ENCODE measurements at places on chromosomes 11 and 22.

GRCh38 chr22:19147195-19147780 lies 2.8 kb downstream of the GSC2 start:
- DNase-seq: no peak

DNA sequence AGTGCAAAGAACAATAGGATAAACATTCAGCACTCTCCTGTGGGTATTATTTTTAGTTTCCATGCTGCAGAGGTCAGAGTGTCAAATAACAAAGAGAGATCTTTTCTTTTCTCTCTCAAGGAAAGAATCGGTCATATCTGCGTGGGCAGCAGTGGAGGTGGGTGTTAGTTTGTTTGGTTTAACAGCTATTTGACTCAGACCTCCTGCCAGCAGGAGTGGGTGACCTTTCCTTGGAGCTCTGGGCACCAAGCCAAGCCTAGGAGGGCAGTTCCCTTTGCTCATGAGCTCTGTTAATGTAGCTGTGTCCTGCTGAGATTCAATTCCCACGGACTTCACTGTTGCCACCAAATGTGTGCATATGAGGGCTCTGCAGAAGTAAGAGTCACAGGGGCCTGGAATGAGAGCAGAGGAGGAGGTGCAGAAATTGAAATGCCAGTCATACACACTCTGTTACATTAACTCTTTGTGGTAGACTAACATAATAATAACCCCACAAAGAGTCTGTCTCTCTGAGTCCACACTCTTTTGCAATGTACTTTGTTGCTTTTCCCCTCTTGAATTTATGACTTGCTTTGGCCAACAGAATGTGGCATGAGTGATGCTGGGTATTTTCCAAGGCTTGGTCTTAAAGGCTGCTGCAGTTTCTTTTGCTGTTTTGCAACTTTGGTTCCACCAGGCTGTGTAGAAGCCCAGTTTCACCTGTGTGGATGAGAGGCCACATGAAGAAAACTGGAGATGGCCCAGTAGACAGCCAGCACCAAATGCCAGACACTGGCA lies 76.0 kb upstream of the GRK3 start:
- peak; percentile 93 for DNase-seq

- peak; percentile 17 for DNase-seq
Observed at GRCh38 chr11:113773092-113773415, 438 bp downstream of the ZW10 start.

DNA sequence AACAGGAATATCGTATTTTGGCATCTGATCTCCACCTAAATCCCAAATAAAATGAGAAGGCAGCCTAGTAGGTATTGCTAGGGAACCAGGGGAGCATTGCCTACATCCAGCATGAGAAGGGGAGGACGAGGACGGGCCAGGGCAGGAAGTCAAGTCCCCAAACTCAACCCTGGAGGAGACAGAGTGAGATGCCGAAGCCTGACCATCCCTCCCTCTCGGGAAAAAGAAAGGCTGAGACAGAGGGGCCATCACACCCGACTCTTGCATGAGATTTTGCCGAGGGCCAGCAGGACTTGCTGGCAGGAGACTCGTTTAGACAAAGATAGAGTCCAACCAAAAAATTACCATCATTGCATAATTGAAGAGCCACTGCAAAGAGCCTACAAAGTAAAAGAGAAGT lies 50.2 kb upstream of the SPATA19 start:
- DNase-seq: no peak

- peak; percentile 81 for DNase-seq
Observed at GRCh38 chr11:38089726-38090125, 1491.7 kb upstream of the RAG2 start.

- DNase-seq: no peak
Observed at GRCh38 chr11:4022669-4023068, 71.9 kb upstream of the RRM1 start.

- DNase-seq: no peak
Observed at GRCh38 chr11:68997124-68997994, 15.7 kb downstream of the MRGPRF start.

DNA sequence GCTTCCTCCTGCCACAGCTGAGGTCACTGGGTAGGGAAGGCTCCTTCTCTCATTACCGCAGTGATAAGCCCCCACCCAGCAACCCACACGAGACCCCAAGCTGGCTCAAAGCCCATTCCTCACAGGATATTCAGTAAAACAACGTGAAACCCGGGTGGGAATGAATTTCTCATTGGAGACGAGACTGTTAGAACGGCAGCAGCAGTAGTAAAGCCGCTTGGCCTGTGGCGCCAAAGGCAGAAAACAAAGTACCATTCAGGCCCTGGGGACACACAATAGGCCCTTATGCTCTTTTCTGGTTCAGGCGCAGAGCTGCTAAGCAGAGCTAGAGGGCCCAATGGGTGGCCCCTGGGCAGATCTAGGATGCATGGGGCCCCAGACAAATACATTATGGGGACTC lies 45.3 kb downstream of the PC start:
- DNase-seq: no peak

DNA sequence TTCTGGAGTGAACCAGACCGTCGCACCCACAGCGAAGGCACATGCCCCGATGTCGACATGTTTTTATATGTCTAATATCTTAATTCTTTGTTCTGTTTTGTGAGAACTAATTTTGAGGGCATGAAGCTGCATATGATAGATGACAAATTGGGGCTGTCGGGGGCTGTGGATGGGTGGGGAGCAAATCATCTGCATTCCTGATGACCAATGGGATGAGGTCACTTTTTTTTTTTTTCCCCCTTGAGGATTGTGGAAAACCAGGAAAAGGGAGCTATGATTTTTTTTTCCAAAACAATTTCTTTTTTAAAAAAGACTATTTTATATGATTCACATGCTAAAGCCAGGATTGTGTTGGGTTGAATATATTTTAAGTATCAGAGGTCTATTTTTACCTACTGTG lies 49.2 kb upstream of the OR4B1 start:
- no peak for DNase-seq

DNA sequence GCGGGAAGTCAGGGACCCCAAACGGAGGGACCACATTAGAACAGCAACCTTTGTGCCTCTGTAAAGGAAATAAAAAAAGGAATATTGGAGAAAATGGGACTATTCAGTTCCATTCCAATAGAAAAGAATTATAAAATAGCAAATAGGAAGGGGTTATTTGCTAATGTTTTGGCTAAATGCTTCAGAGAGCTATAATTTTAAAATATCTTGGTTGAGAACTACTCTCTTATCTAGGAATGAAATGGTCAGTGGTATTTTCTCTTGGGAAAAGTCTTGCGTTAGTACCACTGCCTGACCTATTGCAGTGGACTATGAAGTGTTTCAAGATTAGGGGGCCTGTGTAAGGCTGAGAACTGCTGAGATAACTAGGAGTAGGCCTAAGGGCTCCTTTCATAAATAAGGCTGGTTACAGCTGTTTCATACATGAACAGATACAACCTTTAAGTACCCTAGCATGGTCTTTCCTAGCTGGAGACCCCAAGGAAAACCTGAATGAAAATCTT lies 6.9 kb upstream of the WEE1 start:
- peak; percentile 89 for DNase-seq

- no peak for DNase-seq
Observed at GRCh38 chr11:81700076-81700475, 1033.6 kb downstream of the FAM181B start.

DNA sequence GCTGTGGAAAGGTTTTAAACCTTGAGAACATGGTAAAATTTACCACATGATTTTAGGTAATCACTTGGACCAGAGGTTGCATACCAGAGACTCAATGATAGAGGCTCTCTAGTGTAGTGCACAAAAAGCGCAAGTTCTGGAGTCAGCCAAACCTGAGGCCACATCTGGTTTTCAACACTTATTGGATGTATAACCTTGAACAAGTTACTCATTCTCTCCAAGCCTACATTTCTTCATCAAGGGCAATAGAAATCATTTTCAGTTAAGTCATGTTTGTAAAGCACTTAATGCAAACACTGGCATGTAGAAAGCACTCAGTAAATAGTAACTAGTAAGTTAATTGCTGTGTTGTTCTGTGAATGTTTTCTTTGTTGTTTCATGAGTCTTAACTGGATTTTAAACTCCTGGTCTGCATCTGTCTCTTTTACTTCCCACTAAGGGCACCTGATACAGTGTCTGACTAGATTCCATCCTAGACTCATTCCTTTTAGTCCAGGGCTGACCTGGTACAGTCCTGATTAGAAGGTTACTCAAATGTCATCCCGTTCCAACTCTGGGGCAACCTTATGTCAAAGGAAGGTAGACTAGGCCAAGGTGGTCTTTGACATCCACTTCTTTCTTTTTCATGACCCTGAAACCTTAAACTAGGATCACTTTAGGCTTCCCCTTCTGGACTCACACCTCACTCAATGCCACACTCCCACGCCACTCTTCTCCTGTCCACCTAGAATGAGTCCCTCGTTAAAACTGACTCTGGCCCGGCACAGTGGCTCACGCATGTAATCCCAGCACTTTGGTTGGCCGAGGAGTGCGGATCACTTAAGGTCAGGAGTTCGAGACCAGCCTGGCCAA lies 34.5 kb upstream of the EED start:
- no peak for DNase-seq

GRCh38 chr11:8831861-8832260 lies 79.1 kb upstream of the AKIP1 start:
- DNase-seq: no peak

DNA sequence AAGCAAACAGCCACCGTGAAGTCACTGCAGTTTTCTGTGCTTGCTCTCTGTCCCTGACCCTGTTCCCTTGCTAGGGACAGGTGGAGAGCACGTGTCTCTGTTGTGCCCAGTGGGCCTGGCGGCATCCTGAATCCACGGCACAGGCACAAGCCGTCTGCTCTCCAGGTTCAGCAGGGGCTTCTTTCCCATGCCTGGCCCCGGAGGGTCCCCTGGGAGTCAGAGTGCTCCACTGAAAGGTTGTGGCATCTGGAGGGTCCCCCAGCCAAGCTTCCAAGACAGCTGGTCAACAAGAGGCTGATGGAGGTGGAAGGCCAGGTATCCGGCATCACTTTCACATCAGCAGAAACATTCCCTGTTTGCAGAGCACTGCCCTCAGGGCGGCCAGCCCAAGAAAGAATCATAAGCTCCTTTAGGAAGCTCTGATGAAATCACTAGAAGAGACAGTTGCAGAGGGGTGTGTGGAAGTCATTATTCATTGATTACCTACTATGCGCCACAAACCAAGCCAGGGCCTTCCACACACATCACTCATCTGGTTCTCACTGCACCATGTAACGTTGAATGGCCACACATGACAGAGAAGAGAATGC lies 346.4 kb upstream of the B3GAT1 start:
- DNase-seq: no peak

- no peak for DNase-seq
Observed at GRCh38 chr22:40890881-40891280, 29.0 kb upstream of the DNAJB7 start.

- no peak for DNase-seq
Observed at GRCh38 chr11:122780296-122780949, 57.9 kb upstream of the CRTAM start.

DNA sequence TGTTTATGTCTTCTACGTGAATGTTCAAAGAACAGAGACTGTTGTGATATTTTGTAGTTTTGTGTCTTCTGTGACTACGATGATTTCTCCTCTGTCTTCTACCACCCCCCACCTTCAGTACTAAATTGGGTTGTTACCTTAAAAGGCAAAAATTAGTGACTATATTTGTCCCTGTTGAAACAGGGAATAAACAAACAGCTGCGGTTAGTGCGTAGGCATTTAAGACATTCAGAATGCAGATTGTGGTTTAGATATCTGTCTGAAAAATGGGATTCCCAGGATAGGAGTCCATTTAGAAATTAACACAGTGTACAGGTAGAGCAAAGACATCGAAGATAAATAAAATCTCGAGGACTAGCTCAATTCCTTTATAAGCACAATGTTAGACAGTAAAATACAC lies 15.6 kb upstream of the ARHGAP42 start:
- peak; percentile 33 for DNase-seq

DNA sequence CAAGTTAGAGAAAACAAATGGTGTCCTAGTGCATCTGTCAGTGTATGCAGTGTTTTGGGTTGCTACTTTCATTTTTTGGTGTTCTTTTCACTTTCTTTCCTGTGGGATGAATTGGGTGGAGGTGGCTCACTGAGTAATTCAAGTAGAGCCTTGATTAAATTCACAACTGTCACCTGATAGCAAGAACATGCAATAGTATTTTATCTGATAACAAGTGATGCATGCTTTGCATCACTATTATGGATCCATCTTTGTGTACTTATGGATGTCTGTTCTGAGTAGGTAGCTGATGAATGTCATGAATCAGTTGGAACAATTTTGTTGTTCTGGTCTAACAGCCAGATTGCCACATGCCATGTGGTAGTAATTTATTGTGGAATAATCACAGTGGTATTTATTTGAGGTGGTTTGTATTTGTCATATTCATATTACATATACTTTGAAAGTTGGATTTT lies 87.5 kb downstream of the DDX10 start:
- DNase-seq: no peak

DNA sequence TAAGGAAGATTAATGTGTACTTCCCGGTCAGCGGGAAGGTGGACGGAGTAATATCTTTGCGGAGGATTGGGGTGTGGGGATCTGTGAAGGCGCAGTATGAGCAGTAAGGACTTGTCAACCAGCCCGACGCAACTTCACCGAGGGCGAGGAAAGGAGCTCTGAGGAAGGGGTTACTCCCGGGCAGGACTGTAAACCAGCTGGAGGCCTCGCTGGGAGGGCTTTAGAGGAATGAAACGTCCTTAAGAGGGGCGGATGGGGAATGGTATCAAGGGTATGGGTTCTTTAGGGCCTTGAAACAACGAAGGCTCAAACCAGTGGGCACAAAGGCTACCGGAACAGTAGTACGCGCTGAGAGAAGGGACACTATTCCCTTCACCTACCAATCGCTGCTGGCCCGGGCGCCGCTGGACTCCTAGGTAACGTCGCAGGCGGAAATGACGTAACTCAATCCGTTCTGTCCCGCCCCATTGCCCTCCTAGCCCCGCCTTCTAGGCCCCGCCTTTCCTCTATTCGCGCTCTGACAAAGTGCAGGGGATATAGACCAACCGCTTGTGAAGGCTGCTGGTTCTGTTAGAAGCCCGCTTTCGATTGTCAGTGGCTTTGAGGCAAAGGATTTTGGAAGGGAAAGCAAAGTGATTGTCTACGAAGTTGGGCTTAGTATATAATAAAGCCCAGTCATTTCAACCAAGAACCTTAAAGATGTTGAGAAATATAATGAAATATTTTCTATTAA lies at the start of gene C11orf65:
TSS of gene C11orf65 (minus strand) at position 439 of the 733 bp plus-strand sequence. CDS start 5,970 bp downstream, outside the sequence.
- DNase-seq: peak; percentile 96
